Hepatic stellate cell (primary cell): ENCODE measurements at places on chromosomes 5 and 9.
A peak's percentile ranks its signal among the peaks of the same experiment; 100 is the strongest.

GRCh38 chr5:123771715-123772114 is 259.7 kb downstream of the CSNK1G3 start:
- DNase-seq, result no peak

GRCh38 chr9:136052991-136053756 is 41.9 kb downstream of the NACC2 start:
- no peak for DNase-seq

DNA sequence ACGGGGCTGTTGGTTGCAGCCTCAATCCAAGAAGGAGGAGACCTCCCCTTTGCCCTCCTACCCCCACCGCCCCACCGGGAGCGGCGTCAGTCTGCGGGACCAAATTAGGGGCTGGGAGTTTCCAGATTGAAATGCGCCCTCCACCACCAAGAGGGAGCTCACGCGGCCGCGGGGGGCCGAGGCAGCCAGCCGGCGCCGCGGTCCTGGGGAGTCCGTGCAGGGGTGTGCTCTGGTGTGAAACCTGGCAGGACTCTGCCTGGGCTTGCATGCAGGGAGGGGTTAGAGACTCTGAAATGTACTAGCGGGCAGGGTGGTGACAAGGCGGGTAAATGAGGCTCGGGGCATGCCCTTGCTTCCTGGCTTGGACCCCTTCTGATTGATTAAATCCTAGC is 989 bp upstream of the FBN2 start:
- DNase-seq, result no peak

DNA sequence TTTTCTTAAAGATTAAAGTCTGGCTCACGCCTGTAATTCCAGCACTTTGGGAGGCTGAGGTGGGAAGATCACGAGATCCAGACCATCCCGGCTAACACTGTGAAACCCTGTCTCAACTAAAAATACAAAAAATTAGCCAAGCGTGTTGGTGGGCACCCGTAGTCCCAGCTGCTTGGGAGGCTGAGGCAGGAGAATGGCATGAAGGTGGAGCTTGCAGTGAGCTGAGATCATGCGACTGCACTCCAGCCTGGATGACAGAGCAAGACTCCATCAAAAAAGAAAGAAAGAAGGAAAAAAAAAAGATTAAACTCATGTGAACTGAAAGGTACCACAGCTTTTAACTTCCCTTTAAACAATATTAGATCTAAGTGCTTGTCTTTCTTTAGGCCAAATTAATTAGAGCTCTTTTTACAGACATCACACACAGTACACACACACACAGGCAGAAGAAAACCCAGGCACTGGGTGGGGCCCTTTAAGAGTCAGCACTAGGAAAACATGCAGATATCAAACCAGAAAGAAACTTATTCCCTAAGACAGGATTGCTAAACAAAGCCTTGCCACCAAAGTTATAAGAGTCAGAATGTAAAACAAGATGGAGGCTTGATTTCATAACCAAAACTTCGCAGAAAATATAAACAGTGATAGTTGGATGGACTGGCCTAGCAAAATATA is 29.3 kb upstream of the UHRF2 start:
- peak; percentile 17 for DNase-seq

DNA sequence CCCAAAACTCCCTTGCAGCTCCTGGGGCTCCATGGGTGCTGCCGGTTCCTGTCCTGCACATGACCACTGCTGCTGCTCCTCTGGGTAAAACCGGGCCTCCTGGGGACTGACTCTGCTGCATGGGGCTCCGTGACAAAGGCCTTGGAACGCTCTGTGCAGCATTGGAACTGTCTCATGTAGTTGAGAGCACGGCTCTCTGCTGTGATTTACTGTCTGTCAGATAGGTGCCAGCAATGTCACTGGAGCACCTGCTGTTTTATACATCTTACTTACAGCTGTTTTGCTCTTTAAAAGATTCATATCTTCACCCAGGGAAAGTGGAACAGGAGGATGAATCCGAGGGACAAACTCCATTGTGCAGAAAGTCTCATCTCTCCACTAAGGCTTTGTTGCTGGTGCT is 138.1 kb downstream of the YIPF5 start:
- no peak for DNase-seq

- DNase-seq, result no peak
Measured at GRCh38 chr5:7955476-7955875, 86.5 kb downstream of the MTRR start.

GRCh38 chr9:73615557-73615956 is 463.9 kb downstream of the ANXA1 start:
- DNase-seq, result no peak

DNA sequence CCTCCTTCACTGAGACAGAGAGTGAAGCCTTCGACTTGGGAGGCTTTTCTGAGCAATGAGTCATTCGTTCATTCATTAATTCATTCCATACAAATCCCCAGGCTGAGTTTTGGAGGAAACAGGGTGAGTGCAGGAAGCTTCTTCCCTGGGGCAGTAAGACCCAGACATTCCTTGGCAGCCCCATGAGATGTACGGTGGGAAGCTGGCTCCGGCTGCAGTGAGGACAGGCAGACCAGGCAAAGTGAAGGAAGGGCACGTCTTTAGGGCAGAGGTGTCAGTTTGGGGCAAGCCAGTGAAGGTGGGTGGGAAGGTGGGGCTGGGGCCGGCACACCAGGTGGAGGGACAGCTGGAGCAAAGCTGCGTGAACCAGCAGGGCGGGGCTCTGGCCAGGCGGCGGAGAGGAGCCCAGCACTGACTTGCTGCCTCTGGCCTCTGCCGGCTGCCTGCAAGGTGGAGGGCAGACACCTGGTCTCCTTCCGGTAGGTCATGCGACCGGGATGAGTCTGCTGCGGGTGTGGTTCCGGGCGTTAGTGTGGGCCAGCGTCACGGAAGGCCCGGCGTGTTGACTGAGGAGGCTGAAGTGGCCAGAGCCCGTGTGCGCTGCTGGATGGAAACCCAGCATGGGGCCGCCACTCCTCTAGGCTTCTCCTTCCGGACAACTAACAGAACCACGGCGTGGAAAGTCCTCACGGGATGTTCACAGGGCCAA is 16.6 kb downstream of the OLFM1 start:
- DNase-seq, result no peak

- DNase-seq, result no peak
Measured at GRCh38 chr5:151595411-151595826, 4.3 kb upstream of the FAT2 start.

DNA sequence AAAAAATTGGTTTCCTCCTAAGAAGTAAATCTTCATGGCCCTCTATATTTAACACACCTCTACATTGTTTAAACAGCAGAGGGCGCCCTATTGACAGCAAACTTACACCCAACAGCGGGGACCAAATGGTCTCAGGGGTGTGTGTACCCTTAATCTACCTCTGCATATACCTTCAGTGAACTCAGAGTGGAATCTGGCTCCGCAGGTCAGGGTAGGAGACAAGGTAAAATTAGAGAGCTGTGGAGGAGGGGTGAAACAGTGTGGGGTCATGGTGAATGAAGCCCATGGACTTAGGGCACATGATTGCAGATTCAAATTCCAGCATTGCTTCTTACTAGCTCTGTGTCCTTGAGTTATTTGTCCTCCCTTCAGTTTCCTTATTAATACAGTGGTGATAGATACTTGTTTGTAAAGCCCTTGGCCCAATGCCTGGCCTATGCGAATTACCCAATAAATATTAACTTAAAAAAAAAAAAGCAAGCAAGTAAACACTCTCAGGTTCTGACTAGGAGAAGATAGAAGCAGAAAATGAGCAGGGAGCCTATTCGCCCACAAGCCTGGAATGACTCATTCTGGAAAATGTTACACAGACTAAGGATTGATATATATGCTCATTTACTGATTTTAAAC is 122.9 kb downstream of the CAVIN4 start:
- DNase-seq, result no peak

GRCh38 chr5:120415985-120416384 is 48.1 kb upstream of the PRR16 start:
- no peak for DNase-seq

DNA sequence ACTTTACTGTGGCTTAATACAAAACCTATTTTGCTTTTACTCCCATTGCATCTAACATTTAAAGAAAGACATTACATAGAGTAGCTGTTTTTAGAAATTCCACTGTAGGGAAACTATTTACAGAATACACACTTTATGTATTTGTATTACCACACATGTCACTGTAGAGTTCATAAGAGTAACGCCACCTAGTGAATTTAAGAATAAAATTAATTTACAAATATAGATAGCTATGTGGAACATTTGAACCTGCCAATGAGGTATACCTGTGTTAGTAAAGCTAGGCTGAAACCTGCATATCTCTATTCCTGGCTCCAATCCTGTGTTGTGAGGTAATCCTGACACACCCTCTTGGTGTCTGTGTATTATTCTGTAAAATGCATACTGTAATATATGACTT is 234.4 kb downstream of the MAST4 start:
- no peak for DNase-seq

GRCh38 chr5:171849585-171850323 is 64.1 kb downstream of the SMIM23 start:
- no peak for DNase-seq

GRCh38 chr5:154038261-154038706 is 426 bp downstream of the FAM114A2 start:
- DNase-seq, result no peak

DNA sequence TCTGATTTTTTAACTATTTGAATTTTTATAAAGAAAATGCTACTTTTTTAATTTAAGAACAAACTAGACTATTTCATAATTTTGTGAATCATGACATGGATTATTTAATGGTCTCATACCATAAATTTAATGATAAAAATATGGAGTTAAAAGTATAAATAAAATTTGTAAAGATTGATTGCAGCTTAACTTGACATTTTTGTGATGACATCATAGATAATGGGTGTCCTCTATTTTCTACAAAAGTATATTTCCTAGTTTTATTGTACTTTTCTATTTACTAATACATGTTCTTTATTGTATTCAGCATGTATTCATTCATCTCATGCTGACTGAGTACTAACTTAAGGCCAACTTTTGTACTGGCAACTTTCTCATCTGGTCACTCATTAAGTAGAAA is 1096.5 kb downstream of the NR2F1-AS1 start:
- DNase-seq, result no peak

GRCh38 chr5:159031513-159031912 is 68.2 kb downstream of the EBF1 start:
- peak; percentile 53 for DNase-seq

- DNase-seq, result no peak
Measured at GRCh38 chr5:41250351-41250987, 37.1 kb upstream of the C6 start.

DNA sequence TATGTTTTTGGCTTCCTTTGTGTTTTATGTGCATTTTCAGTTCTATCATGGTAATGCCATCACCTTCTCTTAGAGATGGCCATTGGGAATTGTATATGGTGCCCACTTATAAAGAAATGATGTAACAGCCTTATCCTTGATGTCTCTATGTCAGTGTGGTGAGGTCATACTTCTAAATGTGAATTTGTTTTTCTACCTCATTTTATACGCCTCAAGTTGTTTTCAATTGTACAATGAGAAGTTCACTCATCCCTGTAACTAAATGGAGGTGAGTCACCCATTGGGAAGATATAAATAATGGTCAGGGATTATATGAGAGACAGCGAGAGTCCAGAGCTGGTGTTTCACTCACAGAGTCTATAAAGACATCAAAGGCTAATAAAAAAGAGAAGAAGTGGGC is 402.4 kb downstream of the AGTPBP1 start:
- no peak for DNase-seq

GRCh38 chr9:127105805-127106465 is 16.5 kb downstream of the ANGPTL2 start:
- no peak for DNase-seq

GRCh38 chr9:3244963-3245653 is 280.7 kb downstream of the RFX3 start:
- no peak for DNase-seq

- DNase-seq, result peak; percentile 63
Measured at GRCh38 chr5:77301447-77301883, 91.0 kb downstream of the PDE8B start.

DNA sequence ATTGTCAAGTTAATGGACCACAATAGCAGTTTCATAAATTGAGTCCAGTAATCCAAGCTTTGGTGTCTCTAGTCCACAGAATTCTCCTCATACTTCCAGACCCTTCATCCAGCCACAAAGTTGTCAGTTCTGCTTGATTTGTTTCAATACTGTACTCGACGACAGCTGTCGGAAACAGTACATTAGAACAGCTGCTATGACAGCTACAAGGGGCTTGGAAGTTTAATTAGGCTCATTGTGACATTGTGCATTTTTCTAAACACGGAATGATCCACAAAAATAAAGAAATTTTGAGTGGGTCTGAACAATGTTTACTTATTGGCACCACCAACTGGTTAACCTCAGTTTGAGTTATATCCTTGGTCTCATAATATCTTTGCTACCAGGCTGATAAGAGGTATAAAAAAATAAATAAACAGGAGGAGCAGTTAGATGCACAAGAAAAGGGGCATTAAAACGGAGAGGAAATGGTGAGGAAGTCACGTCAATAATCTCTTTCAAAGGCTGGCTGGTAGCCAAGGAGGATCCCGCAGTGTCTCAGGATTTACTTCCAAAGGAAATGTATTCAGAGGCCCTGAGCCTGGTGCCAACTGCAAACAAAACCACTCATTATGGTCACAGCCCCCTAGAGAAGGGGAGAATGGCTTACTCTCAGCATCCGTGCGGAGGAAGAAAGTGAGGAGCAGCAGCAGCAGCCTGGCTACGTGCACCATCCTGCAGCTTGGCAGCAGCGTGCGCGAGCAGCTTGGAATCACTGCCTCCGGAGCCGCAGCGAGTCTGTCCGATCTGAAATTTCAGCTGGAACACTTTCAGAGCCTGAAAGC is 933.8 kb upstream of the DMAC1 start:
- no peak for DNase-seq

DNA sequence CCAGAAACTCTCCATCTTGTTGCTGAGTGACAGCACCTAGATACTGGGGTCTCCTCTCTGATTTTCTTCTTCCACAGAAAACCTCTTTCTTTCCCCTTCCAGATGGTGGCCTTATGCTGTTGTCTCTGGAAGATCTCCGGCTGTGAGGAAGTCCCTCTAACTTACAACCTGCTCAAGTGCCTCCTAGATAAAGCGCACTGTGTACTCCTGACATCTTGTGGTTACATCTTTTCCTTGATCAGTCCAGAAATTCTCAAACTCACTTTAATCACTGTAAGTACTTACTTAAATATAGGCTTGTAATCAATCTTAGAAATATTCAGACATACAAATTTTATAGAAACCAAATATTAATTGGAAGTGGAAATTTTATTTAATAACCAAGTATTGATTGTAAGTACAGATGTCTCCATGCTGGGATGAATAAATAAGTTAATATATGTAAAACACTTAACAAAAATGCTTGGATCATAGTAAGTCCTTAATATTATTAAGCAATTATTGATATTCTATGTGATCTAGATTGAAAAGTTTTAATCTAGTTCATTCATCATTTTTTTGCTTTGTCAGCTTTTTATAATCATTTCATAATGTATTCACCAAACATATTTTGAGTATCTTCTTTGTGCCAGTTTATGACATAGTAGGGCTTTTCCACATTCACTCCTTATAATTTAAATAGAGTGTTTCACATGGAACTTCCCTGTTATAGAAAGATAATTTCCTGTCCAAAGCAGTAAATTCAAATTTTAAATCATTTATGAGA is 1381.4 kb upstream of the CDH6 start:
- no peak for DNase-seq

- peak; percentile 42 for DNase-seq
Measured at GRCh38 chr5:52800394-52801213, 12.9 kb downstream of the ITGA1 start.

- DNase-seq, result no peak
Measured at GRCh38 chr5:80784451-80784850, 129.7 kb upstream of the DHFR start.
